ENCODE measurements at places on chromosomes 2 and 18.

GRCh38 chr18:63346031-63346430 is 21.0 kb downstream of the KDSR start:
- DNase-seq: no peak

- no peak for DNase-seq
Measured at GRCh38 chr2:204292439-204292838, 252.8 kb upstream of the PARD3B start.

GRCh38 chr2:1972422-1972821 is 228.1 kb upstream of the PXDN start:
- DNase-seq: no peak

DNA sequence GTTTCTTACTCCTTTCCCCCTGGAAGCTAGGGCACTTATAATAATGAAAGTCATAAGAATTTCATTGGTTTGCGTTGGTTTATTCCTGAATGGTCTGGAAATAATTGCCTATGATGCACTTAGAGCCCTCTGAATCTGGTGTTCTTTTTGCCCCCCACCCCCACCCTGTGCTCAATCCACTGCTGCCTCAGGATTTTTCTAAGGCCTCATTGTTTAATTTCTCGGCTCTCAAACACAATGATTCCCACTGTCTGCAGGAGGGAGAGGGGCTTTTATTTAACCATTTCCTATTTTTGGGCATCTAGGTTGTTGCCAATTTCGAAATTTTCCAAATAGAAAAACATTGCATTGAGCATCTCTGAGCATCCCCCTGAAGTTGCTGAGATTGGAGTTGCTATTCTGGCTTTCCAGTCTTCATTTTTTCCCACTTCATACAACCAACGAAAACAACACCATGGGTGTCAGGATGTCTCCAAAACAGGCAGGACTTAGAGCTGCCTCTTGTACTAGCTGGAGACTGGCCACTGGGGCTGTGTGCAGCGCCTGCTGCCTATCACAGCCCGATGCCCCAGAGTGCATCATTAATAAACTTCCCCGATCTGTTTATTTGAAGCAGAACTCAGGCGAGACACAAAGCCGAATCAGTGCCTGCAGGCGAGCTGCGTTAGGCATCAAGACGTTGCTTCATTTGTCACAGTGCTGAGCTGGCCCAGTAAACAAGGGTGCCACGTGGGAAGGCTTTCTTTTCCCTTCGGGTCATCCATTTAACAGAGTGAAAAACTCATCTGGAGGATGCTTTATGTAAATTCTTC is 1.8 kb upstream of the PCARE start:
- no peak for DNase-seq
